ENCODE measurements at places on chromosomes 3 and 15.

DNA sequence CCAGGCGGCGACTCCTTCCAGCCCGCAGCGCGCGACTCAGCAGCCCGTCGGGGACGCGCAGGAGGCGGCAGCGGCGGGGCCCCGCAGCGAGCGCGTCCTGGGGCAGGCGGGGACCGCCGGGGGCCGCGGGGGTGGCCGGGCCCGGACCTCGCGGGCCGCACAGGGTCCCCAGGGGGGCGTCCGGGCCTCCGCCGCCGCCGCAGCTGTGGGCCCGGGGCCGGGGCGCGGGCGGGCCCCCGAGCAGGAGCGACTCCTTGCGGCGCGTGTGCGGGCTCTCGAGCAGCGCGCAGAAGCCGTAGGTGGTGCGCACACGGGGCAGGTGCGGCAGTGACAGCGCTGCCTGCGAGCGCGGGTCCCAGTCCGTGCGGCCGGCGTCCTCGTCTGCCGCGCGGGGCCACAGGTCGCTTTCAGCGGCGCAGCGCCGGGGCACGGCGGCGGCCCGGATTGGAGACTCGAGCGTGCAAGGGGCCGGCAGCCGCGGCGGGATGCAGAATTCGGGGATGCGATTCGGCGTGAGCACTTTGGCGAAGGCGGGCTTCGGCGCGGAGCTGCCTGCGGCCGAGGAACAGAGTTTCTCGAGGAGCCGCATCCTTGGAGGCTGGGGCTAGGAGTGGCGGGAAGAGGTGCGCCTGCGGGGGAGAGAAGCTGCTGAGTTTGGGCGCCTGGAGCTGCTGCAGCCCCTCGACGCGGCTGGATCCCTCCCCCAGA is 535 bp downstream of the C2CD4B start:
- DNase-seq: no peak

GRCh38 chr3:58560771-58561311 is 16.4 kb downstream of the FAM107A start:
- DNase-seq: no peak

- DNase-seq: no peak
Observed at GRCh38 chr3:137694836-137695235, 69.3 kb upstream of the SOX14 start.

DNA sequence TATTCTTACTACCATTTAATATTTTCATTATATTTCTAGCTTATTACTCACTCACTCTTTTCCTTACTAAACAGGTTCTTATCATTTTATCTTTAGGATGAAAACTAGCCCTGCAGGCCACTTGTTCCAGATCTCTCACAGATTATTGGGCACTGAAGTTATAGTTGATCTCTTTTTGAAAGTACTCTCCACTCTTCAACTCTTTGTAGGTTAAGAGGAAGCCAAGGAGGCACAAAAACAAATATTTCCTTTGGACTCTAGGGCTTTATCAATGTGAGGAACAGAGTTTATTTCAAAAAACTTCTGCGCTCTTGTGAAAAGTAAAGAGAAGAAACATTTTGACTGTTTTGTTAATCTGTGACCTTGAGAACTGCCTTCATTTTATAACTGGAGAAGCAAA is 96.0 kb upstream of the NPHP3 start:
- DNase-seq: no peak

GRCh38 chr3:18830087-18830486 is 318.2 kb upstream of the KCNH8 start:
- DNase-seq: no peak

GRCh38 chr15:82763361-82764116 is 42.3 kb downstream of the FSD2 start:
- no peak for DNase-seq

GRCh38 chr3:9161811-9162210 is 87.6 kb downstream of the SRGAP3 start:
- DNase-seq: no peak

GRCh38 chr15:60656481-60656880 is 177.5 kb upstream of the ICE2 start:
- DNase-seq: no peak

GRCh38 chr3:86989006-86989405 is 1.9 kb downstream of the VGLL3 start:
- DNase-seq: no peak

Data from effector CD8-positive, alpha-beta T cell (primary cell).